ENCODE measurements at places on chromosomes 11 and 22.

- DNase-seq = no peak
Measured at GRCh38 chr22:23911318-23911980, 17.3 kb downstream of the MIF start.

- DNase-seq = no peak
Measured at GRCh38 chr11:122727101-122727929, 71.8 kb downstream of the UBASH3B start.

- DNase-seq = no peak
Measured at GRCh38 chr22:24430431-24431308, 3.3 kb downstream of the ADORA2A start.

DNA sequence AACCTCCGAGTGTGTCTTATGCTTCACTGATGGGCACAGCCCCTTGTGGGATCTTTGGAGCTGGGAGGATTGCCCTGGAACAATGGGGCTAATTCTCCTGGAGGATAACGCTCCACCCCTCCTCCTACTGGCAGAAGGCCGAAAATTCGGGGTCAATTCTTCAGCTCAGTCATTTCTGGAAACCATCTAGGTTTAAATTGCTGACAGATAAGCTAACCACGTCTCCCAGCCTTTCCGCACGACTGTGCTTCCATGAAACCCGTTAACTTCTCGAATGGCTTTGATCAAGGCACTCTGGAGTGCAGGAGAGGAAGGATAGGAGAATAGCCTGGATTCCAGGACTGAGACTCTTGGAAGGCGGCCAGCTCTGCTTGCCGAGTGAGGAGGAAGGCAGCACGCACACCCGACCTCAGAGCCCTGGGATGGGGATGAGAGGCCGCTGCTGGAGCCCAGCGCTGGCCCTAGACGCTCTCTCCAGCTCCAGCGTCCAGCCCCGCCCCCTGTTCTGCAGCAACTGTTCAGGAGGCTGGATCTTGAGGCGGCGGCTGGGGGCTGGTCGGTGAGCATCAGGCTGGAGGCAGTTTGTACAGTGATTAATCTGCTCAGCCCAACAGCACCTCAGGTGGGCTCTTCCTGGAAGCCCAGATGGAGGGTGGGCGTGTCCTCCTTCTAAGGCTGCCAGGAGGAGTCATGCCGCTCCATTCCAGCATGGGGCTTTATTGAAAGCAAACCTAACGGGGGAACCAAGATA, 176.7 kb upstream of the NCAM1 start:
- no peak for DNase-seq

DNA sequence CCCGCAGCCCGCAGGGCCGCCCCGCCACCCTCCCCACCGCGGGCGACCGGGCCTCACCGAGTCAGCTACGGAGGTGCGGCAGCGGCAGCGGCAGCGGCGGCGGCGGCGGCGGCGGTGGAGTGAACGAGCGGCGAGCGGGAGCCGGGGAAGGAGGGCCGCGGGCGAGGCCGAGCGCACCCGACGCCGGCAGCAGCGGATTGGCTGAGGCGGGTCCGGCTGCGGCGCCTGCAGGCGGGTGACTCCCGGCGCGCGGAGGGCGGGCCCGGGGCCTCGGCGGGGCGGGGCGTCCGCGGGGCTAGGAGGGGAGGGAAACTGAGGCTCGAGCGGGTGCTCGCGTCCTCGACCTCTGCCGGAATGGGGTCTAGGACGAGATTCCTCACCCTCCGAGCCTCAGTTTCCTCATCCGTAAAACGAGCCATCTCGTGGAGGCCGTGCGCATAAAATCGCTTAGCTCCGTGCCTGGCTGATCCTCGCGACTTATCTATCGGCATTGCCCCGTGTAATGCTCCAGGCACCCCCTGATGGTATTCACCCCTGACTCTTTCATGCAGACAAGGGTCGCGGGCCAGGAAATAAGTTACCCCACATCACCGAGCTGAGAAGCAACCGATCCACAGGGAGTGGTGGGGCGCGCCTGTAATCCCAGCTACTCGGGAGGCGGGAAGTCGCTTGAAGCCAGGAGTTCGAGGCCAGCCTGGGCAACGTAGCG, at the start of gene CPT1A:
CPT1A (minus strand) TSS at position 199 of the 709 bp plus-strand sequence. CDS start 26,442 bp downstream, outside the sequence.
- peak; percentile 60 for DNase-seq

DNA sequence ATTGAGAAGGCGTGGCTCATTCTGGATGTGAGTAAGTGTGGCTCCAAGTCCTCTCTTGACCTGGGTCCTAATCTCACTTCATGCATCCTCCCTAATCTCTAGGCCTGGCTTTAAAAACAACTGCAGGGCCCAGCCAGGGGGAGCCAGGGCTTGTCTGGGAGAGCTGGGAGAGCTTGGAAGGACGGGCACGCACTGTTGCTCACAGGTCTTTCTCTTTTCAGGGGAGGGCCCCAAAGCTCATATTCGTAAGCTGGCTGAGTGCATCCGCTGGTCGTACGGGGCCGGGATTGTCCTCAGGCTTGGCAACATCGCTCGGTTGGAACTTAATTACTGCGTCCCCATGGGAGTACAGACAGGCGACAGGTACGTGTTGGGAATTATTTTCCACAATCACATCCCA, 34.1 kb upstream of the PARVB start:
- DNase-seq = no peak

- DNase-seq = no peak
Measured at GRCh38 chr11:123062892-123063825, 1.2 kb upstream of the HSPA8 start.

GRCh38 chr11:80388536-80388935, 947.7 kb upstream of the TENM4 start:
- no peak for DNase-seq

DNA sequence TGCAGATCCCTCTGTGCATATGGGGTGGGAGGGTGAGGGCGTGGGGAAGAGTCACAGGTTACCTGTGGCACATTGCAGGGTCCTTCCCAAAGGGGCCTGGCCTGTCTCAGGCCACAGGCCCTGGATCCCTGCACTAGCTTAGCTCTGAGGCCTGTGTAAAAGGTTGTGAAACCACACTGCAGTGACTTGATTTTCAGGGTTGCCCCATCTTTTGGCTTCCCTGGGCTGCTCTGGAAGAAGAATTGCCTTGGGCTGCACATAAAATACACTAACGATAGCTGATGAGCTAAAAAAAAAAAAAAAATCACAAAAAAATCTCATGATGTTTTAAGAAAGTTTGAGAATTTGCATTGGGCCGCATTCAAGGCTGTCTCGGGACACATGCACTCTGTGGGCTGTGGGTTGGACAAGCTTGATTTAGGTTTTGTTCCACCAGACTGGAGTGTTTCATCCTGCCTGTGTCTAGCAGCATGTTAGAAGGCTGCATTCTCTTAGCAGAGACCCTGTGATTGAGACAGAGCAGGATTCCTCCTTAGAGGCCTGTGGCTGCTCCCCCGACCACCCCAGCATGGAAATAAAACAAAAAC, 35.9 kb upstream of the TREH start:
- DNase-seq = no peak

GRCh38 chr22:35728639-35729308, 11.1 kb downstream of the APOL5 start:
- no peak for DNase-seq

DNA sequence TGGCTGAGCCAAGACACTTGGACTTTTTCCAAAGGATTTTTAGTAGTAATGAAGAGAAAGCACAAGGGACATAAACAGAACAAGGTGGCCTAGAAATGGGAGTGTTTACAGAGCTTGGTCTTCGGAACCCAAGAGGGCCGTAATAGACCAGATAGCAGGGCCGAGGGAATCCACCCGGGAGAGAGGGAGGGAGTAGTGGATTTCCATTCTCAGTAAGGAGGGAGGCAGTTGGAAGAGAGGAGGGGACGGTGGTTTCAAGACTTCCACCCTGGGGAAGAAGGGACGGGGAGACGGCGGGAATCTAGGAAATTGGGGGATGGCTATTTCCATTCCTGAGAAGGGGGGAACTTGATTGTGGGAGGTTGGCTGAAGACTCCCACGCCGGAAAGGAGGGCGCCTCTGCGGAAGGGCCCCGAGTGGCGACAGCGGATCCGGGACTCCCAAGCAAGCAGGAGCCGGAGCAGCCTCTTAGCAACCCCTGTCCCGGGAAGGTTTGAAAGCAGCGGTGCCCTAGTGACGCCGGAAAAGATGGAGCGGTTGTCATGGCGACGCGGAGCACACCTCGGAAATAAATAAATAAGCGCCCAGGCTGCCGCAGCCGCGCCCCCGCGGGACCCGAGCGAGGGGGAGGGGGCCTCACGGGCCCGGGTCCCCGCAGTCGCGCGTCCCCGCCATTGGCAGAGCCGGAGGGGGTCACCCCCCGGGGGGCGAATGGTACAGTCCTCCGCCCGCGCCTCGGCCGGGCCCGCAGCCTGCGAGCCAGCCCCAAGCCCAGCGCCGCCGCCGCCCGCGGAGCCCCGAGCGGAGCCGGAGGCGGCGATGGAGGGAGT, 31.6 kb downstream of the EIF3F start:
- peak; percentile 71 for DNase-seq

GRCh38 chr11:110028921-110029320, 64.3 kb upstream of the ZC3H12C start:
- no peak for DNase-seq

GRCh38 chr11:118928870-118929500, 3.3 kb upstream of the BCL9L start:
- no peak for DNase-seq

- DNase-seq = no peak
Measured at GRCh38 chr11:65619281-65619928, 3.8 kb downstream of the PCNX3 start.

GRCh38 chr11:108945341-108945740, 280.5 kb downstream of the DDX10 start:
- no peak for DNase-seq

- DNase-seq = no peak
Measured at GRCh38 chr11:12219757-12220156, 109.4 kb downstream of the MICAL2 start.

DNA sequence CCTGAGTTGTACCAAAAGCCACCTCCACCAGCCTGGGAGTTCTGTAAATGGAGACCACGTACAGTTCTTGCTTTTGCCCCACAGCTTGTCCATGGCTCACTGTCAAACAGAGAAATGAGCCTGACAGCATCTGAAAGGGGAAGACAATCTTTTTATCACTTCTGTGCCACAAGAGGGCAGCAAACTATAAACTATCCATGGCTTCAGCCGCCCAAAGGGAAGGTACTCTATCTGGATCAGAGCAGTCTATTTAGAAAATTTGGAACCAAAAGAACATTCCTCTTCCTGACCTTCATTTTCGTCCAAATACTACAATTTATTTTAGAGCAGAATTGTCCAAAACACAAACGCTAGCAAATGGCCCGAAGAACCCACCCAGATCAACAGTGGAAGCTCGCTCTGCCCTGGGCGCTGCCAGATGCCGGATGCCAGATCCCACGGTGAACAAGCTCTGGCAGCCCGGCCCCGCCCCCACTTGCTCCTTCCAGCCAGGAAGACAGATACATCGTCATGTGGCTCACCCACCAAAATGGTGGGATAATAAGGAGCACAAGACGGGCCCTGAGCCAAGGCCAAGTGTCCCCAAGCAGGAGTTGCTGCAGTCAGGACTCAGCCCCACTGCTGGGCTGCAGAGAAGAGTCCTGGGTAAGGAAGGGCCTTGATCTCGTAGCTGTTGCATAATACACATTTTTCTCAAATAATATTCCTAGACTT, 23.9 kb upstream of the SCGB1A1 start:
- no peak for DNase-seq

DNA sequence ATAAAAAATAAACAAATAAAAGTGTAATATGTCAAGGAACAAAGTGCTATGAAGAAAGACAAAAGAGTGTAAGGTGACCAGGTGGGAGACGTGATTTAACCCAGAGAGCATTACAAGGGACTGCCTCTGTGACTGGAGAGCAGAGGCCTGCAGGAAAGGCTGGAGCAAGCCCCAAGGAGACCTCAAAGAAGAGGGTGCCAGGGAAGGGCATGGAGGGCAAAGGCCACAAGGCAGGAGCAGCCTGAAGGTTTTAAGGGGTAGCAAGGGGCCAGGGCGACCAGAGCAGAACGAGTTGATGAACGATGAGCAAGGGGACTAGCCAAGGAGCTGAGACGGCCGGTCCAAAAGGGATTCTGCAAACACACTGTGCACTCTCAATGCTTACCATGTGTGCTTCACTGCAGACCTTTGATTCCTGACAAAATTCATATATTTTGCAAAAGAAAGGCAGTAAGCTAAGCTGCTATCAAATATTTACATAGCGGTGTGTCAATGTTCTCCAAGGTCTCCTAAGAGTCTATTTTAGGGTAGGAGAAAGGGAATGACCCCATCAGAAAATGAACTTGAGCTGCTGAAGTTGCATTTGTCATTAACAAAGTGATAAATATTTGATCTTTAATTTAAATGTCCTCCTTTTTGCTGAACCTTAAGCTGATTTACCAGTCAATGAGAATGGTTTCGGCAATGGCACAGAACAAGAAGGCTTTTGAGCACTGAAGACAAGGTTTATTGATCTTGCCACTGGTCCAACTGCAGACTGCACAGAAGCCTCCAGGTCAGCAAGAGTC, 50.5 kb downstream of the SMCO4 start:
- DNase-seq = no peak

DNA sequence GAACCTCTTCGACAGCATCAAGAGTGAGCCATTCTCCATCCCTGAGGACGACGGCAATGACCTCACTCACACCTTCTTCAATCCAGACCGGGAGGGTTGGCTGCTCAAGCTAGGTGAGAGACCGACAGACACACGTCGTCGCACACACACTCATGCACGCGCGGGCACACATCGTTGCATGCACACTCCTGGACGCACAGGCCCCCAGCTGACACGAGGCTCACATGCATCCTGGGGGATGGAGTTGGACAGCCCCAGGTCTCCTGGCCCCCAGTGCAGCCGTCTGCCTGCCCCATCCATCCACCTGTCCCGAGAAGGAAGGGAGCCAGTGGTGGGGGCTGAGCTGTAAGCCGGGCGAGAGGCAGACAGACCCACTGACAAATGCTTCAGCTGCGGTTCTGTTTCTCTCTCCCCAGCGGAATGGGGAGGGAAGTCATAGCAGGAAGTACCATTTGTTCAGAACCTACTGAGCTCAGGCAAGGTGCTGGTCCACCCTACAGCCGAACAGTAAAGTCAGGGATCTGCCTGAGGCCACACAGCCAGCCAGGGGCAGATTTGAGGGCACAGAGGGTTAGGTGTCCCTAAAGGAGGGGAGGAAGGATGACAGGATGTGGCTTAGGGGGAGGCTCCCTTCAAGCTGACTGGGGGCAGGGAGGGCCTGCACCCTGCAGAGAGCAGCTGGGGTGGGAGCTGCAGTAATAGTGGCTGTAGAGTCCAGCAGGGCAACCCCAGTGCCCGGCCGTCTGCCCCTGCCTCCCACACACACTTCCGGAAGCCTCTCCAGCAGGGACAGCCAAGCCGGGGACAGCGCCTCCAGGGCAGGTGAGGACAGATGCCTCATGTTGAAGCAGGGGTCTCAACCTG, 27.1 kb downstream of the CYTH4 start:
- DNase-seq = no peak
